ENCODE measurements at places on chromosomes 6 and 20.

- DNase-seq: no peak
These were observed 71.9 kb downstream of the TMEM170B start for GRCh38 chr6:11609324-11610071.

GRCh38 chr6:135833771-135834170 lies 17.7 kb upstream of the PDE7B start:
- DNase-seq: no peak

- no peak for DNase-seq
These were observed 361.2 kb downstream of the RNF144B start for GRCh38 chr6:18748314-18748713.

- DNase-seq: no peak
These were observed 57.9 kb downstream of the HLA-A start for GRCh38 chr6:30000156-30000791.

- no peak for DNase-seq
These were observed 95.4 kb downstream of the ADGRB3 start for GRCh38 chr6:68730291-68731054.

DNA sequence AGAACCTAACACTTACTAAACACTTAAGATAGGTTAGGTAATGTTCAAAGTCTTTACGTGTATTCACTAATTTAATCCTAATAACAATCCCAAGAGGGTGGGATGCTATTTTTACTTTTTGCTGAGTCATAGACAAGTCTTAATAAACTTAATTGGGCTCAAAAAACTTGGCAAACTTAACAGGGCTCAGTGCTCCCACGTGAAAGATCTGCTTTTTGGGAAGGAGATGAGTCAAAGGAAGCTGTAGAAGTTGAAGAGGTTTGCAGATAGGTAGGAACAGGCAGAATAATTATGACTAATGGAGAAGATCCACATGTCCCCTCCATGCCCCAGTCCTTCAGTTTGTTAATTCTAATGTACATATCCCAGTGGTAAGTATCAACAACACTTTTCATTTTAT lies 44.5 kb upstream of the STMND1 start:
- peak; percentile 16 for DNase-seq

GRCh38 chr6:78835817-78836216 lies 31.5 kb upstream of the IRAK1BP1 start:
- DNase-seq: no peak

GRCh38 chr6:97841763-97842162 lies 558.7 kb upstream of the MMS22L start:
- no peak for DNase-seq

DNA sequence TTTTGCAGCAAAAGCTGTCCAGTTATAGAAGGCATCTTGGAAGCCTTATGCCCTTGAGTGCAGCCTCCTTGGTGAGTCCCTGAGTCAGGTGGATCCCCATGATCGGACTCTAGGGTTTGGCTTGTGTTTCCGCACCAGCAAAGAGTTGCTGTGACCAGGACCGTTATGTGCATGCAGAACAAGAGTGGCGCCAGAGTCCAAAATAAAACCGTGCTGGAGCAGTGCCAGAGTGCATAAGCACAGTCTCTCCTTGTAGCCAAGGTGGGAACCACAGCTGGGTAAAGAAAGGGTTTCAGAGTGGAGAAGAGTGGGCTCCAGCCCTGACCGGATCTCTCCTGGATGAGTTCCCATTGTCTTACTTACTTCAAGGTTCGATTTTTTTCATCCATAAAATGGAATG lies 58.6 kb downstream of the FOXA2 start:
- DNase-seq: no peak

- DNase-seq: peak; percentile 27
These were observed 2.2 kb downstream of the QKI start for GRCh38 chr6:163416557-163417253.

GRCh38 chr6:134317471-134318131 lies at the start of gene SGK1:
TSS of gene SGK1 (minus strand) at chr6:134318112. CDS start at chr6:134317460, 652 bp downstream.
- DNase-seq: no peak

GRCh38 chr20:62755817-62756724 lies 40.2 kb upstream of the MRGBP start:
- no peak for DNase-seq

DNA sequence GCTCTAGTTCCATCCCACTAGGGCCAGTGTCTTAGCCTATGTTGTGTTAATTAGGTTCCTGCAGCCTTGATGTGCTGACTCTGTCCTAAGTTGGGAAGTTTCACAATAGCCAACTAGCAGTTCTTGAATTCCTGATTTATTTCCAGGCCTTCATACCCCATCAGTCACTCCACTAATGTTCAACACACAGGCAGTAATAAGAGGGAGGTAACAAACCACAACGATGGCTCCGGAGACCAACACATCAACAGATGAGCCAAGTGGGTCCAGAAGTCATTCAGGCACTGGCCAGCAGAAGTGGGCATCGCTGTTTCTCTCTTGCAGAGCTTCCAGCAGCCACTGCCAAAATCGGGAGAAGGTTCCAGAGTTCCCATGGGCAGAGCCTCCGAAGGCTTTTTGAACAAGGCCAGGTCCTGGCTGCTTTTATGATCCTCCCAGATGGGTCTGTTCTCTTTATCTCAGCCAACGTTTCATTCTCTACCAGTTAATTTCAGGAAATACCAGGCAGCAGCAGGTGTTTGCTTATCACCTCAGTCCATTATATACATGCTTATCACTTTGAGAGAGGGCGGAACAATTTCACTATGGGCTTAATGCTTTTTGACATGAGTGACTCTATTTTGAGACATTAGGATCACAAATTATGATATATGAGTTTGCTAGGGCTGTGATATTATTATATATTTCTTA lies 48.5 kb upstream of the NOP56 start:
- DNase-seq: no peak
